ENCODE measurements at places on chromosomes 5 and 9.

- peak; percentile 79 for DNase-seq
These were observed 359.1 kb upstream of the ADAMTSL1 start for GRCh38 chr9:18114559-18115475.

DNA sequence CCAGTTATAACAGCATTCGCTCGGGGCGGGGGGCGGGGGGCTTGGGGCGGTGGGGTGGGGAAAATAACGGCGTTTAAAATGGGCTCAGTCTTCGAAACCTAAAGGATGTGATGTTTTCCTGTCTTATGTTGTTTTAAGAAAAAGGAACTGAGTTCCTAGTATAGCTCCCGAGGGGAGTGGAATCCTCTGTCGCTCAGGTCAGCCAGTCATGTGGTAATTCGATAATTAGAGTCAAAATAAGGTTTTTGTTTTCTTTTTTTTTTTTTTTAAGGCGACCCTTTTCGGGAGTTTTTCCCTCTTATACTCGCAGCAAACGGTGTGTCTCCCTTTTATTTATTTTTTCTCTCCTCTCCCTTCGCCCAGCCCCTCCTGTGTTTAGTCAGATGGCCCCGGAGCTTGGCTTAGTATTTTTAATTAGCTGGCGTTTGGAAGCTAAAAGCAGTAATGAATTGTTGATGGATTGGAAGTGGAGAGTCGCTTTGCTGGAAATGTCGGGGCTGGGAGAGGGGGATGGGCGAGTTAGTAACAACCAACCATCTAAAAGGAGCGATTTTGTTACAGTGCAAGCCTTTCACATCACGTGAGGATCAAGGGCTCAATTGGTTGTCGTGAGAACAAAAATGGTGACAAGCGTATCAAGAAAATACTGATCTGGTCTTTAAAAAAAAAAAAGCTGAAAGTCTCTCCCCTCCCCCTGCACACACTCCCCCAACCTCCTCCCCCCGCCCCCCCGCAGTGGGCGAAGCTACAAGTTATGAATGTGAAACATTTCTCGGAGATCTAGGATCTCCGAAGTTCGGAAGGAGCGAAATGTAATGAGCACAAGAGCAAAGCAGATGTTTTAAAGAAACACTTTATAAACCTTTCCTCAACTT, 714 bp upstream of the ZNF608 start:
- DNase-seq: peak; percentile 94

- no peak for DNase-seq
These were observed 91.7 kb downstream of the CD180 start for GRCh38 chr5:67104859-67105258.

DNA sequence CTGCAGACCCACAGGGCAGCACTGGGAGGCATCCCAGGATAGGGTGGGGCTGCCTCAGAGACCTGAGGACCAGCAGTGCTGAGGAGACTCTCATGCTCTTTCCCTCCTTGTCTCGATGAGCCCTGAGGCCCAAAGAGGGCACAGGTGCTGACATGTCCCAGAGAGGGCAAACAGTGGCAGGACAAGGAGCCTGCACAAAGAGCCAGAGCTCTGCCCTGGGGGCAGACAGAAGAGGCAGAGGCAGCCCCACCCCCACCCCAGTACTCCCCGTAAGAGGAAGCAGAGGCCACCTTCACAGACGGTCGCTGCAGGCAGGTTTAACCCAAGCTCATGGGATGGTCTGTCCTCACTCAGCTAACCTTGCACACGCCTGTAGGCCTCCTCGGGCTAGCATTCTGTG, 29.4 kb upstream of the TTLL11 start:
- DNase-seq: no peak

DNA sequence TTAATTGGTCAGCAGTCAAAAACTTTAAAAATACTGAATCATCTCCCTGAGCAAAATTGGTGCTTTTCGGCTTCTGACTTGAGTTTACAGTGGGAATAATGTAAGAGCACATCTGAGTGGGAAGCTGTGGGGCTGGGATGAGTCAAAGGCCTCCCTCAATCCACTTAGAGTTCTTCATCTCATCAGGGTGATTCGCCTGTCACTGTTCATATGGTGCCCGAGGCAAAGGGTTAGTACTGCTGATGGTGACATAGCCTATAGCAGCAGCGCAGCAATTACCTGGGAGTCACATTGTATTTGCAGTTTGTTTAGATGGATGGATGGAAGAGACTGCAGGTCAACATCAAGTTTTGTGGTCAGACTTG, 113.8 kb upstream of the ZNF608 start:
- no peak for DNase-seq

GRCh38 chr5:139038613-139039305, 159.4 kb downstream of the SIL1 start:
- no peak for DNase-seq

GRCh38 chr5:149455889-149456409, 76.9 kb upstream of the IL17B start:
- DNase-seq: peak; percentile 77

- DNase-seq: no peak
These were observed 138.3 kb upstream of the SMIM23 start for GRCh38 chr5:171647043-171647903.

DNA sequence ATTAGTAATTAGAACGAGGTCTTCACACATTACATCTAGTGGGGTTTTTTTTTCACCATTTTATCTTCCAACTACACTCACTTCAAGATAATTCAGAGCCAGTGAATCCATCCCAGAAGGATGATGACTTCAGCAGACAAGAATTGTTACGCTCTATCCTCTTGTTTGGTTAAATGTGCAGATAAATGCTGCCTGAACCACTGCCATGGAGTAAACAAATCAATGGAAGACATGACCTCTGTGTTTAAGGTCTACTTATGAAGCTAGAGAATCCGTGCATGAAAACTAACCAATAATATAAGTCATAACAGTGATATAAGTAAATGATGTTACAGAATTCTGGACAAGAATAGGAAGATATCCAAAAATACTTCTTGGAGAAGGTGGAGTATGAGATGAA, 602.6 kb downstream of the TLR4 start:
- DNase-seq: no peak

- DNase-seq: no peak
These were observed 145.8 kb downstream of the ACTL7B start for GRCh38 chr9:108709997-108710396.

DNA sequence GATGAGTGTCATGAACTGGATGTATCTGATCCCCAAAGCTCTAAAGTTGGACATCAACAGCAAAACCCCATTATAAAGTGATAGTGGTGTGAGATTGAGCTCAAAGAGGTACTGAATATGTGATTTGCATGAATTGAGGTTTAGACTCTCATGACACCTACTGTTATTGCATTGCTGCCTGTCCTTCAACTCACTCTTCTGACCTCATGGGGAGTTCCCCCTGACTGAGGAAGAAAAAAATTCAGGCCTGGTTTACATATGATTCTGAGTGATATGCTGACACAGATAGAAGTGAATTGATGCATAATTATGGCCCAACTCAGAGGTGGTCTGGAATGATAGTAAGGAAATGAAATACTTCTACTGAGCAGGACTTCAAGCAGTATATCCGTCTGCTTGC, 76.2 kb upstream of the CHD1 start:
- DNase-seq: no peak

DNA sequence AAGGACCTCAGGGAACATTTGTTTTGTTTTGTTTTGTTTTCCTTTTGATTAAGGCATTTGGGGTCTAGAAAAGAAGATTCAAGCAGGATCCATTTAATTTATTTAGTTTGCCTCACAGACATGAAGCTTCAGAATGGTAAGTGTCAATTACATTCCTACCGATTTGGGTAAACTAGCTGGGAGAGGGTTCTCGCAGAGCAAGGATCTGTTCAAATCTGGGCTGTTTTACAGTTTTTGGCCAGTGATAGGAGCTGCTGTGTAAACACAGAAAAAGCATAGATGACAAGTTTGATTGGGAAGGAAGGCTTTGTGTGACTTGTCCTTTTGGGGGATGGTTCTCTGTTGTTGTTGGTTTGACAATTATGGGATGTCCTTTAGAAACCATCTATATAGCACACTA, 470.3 kb upstream of the WWC1 start:
- DNase-seq: no peak

DNA sequence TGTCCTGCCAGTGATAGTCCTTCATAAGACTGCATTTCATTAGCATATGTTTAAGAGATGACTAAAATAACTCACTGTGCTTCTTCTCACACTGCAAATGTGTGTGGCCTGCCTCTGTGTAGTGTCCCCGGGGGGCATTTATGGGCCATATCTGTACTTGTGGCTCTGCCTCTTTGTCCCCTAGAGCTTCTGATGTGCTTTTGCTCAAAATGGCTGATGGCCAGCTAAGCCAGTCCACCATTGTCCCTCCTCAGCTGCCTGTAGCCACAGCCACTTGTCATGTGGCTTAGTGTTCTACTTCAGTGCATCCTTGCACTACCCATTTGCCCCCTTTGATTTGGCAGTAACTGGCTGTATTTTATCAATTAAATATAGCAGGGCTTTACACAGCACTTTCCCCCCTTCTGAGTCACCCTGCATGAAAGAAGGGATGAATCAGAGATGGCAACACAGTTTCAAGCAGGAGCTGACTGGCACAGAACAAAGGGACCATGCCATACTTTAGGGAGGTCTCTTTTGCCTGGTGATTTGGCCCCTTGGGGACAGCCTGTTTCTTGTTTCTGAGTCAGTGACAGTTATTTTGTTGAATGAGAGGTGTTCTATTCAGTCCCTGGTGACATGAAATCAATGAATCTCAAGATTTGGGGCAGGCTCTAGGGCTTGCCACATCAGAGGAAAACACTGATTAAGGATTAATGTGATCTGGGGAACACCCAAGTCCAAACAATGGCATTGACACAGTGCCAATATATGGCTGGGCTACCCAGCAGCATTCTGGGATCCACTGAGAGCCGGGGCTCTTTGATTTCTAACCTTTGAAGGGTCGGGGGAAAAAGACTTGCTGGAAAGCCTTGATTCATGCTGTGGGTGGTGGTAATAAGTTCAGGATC, 245.5 kb downstream of the SMARCA2 start:
- DNase-seq: no peak

- DNase-seq: no peak
These were observed 50.2 kb downstream of the PDCD1LG2 start for GRCh38 chr9:5560443-5561100.

- DNase-seq: no peak
These were observed 15.0 kb upstream of the HMGCR start for GRCh38 chr5:75322066-75322465.

DNA sequence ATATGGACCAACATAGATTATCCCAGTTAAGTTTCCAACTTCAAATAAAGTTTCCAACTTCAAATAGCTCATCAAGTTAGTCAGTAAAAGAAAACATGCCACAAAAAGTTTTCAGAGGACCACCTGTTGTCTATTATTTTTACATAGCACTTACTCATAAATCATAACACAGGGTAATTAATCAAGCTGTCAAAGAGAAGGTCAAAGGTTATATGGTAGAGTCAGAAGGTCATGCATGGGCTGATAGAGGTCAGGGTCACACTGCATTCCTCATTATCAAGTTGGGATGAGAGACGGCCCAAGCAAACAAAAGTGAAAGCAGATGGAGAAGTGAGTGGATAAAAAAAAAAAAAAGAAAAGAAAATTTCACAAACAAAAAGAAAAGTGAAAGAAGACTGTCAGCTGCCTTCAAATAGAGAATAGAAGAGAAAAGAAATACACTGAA, 145.5 kb upstream of the POU5F2 start:
- no peak for DNase-seq

- DNase-seq: no peak
These were observed 255.4 kb downstream of the SMARCA2 start for GRCh38 chr9:2270565-2270964.

DNA sequence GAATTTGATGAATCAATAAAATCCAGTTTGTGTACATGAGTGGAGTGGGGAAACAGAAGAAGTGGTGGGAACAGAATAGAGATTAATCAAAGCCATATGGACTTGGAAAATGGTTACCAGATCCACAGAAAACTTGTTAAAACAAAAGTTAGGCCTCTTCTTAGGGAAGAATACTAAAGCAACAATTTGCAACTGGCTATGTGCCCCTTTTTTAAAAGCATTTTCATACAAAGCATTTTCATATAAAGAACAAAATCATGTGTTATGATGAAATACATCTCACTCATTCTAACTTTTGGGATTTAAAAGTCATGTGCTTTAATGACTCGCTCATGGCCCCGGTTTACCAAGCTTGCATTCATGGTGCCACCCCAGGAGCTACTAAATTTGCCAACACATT, 276.9 kb downstream of the EFNA5 start:
- no peak for DNase-seq

GRCh38 chr5:37557734-37558293, 178.7 kb downstream of the WDR70 start:
- DNase-seq: no peak

DNA sequence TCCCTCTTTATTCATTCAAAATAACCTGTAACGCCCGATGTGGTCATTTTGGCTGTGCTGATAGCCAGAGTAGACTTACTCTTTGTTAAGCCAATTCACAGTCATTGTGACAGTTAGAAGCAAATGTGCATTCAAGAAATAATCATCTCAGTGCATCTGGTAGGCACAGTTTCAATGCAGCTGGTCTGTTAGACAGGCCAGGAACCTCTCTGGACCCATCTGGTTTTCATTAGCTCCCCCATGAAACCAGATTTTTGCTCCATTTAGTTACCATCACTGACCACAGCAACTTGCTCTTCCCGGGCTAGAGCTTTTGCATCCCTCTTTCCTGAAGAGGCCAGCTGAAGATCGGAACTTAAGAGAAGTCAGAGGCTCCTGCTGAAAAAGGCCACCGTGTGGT, 284.2 kb downstream of the NSG2 start:
- no peak for DNase-seq

DNA sequence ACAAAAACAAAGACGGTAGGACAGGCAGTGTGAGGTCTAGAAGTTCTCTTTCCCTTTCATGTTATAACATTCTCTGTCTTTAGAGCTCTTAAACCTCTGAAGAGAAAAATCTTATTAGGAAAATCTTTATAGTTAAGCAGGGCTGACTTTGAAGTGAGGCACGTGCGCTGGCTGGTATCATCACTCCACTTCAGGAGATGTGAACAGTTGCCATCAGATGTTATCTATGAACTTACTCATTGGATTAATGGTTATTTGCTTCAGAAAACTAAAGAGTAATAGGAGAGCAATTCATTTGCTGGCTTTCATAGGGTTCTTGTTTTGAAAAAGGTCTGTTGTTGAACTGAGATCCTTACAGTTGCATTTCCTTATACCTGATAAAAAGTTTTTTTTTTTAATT, 25.7 kb downstream of the LRRTM2 start:
- DNase-seq: no peak

- no peak for DNase-seq
These were observed 66.1 kb upstream of the TBCA start for GRCh38 chr5:77842243-77842642.

DNA sequence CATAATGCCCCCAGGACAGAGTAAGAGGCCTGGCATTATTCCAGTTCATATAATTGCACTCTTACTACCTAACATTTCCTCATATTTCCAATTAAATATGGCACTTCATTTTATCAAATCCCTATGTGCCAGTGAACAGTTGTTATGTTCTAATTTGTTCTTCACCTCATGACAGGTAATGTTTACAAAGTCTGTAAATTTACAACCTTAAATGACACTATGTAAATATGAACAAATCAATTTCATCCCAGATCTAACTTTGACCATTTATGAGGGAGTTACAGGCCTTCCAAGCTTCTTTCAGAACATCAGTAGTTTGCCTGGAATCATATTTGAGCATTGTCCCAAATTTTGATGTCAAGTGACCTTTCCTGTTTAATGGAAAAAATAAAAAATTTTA, 592.6 kb upstream of the CDH6 start:
- DNase-seq: no peak

GRCh38 chr5:68659881-68660280, 433.9 kb upstream of the SLC30A5 start:
- no peak for DNase-seq

Data from femur (tissue), 1 donor.